ENCODE measurements at places on chromosomes 7 and 10. TPM values are rescaled to one million over a fixed set of nuclear protein-coding genes. Genes with fewer than 3 reads are reported as not detected.

ST8SIA6 gene
- polyA plus RNA-seq = 10.5 TPM

SCIN gene
- polyA plus RNA-seq = 5.8 TPM

COBL gene
- polyA plus RNA-seq = 6.3 TPM

HK1 gene
- 62.7 TPM for polyA plus RNA-seq

GALNT17 gene
- 10.7 TPM for polyA plus RNA-seq

SVOPL gene
- polyA plus RNA-seq = 1.6 TPM

CDC14C gene
- polyA plus RNA-seq = not detected

SAMD9L gene
- polyA plus RNA-seq = 19.8 TPM

CAMK1D gene
- 4.6 TPM for polyA plus RNA-seq

CCDC172 gene
- not detected for polyA plus RNA-seq

GGCT gene
- 62.3 TPM for polyA plus RNA-seq

CLRN3 gene
- polyA plus RNA-seq = 0.26 TPM

LEP gene
- 0.04 TPM for polyA plus RNA-seq

SGMS1 gene
- 59.9 TPM for polyA plus RNA-seq

COL26A1 gene
- 6.0 TPM for polyA plus RNA-seq

HOXA4 gene
- polyA plus RNA-seq = 38.3 TPM

DPP6 gene
- 0.42 TPM for polyA plus RNA-seq

DLG5 gene
- polyA plus RNA-seq = 44.6 TPM

AQP1 gene
- polyA plus RNA-seq = 174 TPM

TPK1 gene
- polyA plus RNA-seq = 4.9 TPM

CLCN1 gene
- 0.09 TPM for polyA plus RNA-seq

All from right lung (tissue), 10 donors.